ENCODE measurements at places on chromosomes 7 and 10. TPM values are rescaled to one million over a fixed set of nuclear protein-coding genes. Genes with fewer than 3 reads are reported as not detected.

- H3K4me3 ChIP-seq = no peak overlapping the region
- H3K4me1 ChIP-seq = no peaks in the 10 kb centered on the region
- DNase-seq = no peak
- H3K27ac ChIP-seq = no peak overlapping the region
Measured at GRCh38 chr7:117154721-117155120, 168.1 kb downstream of the WNT2 start.

DNA sequence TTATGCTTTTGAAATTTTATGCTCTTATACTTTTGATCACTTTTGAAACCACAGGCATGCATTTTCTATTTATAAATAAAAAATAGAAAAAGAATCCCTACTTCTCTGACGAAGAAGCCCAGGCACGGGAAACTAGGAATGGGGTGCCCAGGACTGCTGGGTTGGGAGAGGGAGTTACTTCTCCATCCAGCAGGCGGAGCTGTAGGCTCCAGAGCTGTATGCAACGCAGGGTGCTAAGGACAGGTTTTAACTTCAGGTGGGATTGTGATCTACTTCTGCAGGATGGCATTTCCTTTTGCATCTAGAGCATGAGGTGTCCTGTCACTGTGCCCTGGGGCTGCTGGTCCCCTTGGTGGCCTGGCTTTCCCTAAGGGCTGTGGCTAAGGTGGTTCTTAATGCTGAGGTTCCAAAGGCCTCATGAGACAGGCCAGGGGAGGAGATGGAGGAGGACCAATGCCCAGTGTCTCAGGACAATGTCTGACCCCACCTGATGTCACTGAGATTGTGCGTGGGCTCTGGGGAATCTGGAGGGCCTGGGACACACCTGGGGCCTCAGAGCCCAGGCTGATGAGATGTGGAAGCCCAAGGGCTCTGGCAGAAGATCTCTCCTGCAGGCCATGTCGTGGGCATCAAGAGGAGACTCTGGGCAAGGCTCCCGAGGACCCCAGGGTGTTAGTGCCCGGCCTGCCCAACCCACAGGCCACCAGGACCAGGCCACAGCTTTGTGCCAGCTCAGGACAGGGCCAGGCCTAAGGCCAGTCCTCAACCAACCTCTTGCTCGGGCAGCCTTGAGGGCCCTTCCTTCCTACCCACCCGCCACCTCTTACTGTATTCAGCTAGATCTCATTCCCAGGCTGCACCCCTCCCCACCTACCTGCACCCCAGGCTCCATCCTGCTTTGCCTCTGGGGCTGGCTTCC lies 507 bp downstream of the CCDC201 start:
- H3K4me3 ChIP-seq = no peak overlapping the region
- no peak overlapping the region for H3K27ac ChIP-seq
- no peak for DNase-seq
- no peaks in the 10 kb centered on the region for H3K27me3 ChIP-seq
- no peaks in the 10 kb centered on the region for H3K36me3 ChIP-seq

- no peak overlapping the region for H3K27ac ChIP-seq
- H3K36me3 ChIP-seq = no peaks in the 10 kb centered on the region
- no peaks in the 10 kb centered on the region for H3K27me3 ChIP-seq
- no peak overlapping the region for H3K4me3 ChIP-seq
Measured at GRCh38 chr10:127715249-127715648, 21.7 kb upstream of the FOXI2 start.

DNA sequence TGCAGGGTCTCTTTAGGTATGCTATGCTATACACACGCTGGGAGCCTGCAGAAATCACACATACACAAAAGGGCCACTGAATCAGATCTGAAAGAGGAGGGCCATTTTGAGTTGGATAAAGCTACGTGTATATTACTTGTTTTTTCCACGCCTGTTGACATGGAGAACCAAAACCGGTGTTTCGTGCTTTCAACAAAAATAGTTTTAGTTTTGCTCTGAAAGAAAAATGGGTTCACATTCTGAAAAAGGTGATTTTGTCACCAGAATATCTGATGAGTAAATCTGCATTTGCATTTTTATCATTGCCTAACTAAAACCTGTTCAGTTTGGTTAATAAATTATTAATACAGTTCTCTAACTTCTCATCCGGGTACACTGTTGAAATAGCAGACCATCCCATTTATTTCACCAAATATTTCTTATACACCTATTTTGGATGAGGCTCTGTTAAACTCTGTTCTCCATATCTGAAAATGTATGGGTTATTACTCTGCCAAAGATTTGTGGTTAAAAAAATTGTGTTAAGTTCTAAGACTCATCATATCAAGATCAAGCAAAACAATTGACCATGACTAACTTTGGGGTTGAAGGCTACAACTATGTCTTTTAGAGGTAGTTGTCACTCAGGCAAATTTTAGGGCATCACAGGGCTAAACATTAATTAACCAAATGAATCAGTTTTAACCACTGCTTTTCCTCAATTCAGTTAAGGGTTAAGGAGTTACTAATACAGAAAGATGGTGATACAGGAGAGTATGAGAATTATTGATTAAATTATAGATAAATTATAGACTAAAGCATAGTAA lies 101.2 kb upstream of the RPA3 start:
- no peak overlapping the region for H3K4me3 ChIP-seq
- H3K36me3 ChIP-seq = no peaks in the 10 kb centered on the region
- H3K27ac ChIP-seq = no peak overlapping the region
- DNase-seq = no peak
- no peaks in the 10 kb centered on the region for H3K4me1 ChIP-seq
- H3K27me3 ChIP-seq = no peaks in the 10 kb centered on the region

DNA sequence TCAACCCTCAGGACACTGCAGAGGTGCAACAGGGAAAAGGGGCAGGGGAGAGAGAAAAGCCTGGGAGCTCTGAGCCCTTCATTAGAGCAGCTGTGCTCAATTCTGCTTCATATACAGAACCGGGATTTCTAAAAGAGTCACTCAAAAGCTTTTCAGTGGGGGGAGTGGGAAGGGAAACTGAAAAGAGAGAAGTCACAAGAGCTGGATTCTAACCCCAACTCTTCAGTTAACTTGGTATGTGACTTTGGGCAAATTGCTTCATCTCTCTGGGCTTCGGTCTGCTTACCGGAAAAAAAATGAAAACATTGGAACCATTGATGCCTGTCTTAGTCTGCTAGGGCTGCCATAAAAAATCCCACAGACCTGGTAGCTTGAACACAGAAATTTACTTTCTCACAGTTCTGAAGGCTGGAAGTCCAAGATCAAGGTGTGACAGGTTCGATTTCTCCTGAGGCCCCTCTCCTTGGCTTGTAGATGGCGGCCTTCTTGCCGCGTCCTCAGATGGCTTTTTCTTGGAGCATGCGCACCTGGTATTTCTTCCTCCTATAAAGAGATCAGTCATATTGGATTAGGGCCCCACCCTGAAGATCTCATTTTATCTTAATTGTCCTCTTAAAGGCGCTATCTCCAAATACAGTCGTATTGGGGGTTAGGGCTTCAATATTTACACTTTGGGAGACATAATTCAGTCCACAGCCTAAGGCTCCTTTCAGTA lies 118.3 kb upstream of the KMT2E start:
- DNase-seq = peak; percentile 34
- H3K27ac ChIP-seq = no peak overlapping the region
- no peaks in the 10 kb centered on the region for H3K27me3 ChIP-seq
- no peaks in the 10 kb centered on the region for H3K4me1 ChIP-seq
- H3K4me3 ChIP-seq = no peak overlapping the region
- no peaks in the 10 kb centered on the region for H3K36me3 ChIP-seq

DNA sequence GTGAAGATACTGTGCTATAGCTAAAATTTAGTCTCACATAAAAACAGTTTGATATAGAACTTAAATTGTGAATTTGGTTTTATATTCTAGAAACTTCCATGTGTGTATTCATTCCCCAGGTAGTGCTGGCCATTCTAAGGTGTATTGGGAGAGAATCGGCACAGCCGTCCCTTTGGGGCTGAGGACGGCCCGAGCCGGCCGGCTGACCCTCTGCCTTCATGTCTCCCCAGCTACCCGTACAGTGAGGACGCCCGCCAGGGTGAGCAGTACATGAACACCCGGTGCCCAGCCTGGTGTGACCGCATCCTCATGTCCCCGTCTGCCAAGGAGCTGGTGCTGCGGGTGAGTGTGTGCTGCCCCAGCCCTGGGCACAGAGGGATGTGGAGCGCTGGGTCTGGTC lies 8.5 kb downstream of the NKX6-2 start:
- H3K36me3 ChIP-seq = no peaks in the 10 kb centered on the region
- DNase-seq = no peak
- H3K27ac ChIP-seq = no peak overlapping the region
- no peak overlapping the region for H3K4me3 ChIP-seq
- no peaks in the 10 kb centered on the region for H3K27me3 ChIP-seq

GRCh38 chr10:17474595-17475323 lies 20.4 kb upstream of the ST8SIA6 start:
- H3K4me1 ChIP-seq = no peaks in the 10 kb centered on the region
- no peak for DNase-seq
- H3K27ac ChIP-seq = no peak overlapping the region
- H3K4me3 ChIP-seq = no peak overlapping the region
- no peaks in the 10 kb centered on the region for H3K36me3 ChIP-seq
- H3K27me3 ChIP-seq = no peaks in the 10 kb centered on the region

DNA sequence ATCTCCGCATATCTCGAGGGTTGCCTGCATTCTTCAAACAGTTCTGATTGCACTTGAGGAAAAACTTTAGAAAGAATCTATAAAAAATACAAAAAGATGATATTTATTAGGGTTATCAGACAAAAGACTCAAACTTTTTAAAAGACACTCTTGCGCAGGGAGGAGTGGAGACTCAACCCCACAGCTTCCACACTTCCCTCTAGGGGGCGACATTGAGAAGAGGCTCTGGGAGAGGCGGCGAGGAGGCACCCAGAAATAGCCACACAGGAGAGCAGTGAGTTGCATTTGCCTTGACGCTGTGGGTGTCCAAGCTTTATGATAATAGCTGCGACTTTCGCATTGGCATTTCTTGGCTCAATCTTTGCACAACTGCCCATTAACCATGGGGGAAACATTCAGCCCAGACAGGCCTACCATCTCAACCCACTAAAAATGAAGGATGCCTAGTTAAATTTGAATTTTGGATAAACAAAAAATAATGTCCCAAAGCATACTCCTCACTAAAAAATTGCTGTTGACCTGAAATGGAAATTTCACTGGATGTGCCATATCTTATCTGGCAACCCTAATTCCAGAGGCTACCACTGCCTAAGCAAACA lies 86.2 kb downstream of the EBF3 start:
- DNase-seq = peak; percentile 45
- H3K27me3 ChIP-seq = no peaks in the 10 kb centered on the region
- no peak overlapping the region for H3K4me3 ChIP-seq
- H3K27ac ChIP-seq = no peak overlapping the region
- no peaks in the 10 kb centered on the region for H3K36me3 ChIP-seq

DNA sequence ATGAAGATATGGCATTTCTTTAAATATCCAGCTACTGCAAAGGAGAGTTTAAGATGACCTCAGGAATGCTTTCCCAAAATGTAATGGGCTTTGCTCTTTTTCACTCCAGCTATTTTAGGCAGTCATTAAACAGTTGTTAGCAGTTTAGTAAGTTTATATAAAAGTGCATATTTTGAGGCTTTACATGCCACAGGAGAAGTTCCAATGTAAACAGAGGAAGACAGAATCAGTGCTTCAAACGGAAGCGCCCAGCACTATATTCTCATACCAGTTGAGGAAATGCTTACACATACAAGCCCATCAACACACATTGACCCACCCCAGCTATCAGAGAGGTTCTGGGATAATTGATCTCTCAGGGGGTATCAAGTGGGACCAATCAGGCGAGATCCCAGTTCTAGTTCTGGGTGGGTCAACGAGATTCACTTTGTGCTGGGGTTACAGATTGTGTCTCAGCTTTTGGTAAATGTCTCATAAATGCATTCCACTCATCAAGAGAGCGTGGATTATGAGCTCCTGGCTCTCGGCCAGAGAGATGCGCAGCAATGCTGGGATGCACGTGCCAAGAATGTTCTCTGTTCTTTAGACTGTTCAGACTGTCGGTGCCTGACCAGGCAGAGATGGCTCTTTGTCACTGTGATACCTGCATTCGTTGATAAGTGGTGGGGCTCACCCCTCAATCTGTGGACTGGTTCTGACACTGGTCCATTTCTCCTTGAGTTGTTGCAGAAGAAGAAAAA lies 55.0 kb downstream of the CACNB2 start:
- H3K36me3 ChIP-seq = no peaks in the 10 kb centered on the region
- H3K27ac ChIP-seq = peak overlapping the region; percentile 4
- peak; percentile 20 for DNase-seq

GRCh38 chr10:130455111-130455695 lies 319.0 kb downstream of the GLRX3 start:
- H3K4me3 ChIP-seq = no peak overlapping the region
- no peaks in the 10 kb centered on the region for H3K4me1 ChIP-seq
- no peaks in the 10 kb centered on the region for H3K27me3 ChIP-seq
- no peak for DNase-seq

DNA sequence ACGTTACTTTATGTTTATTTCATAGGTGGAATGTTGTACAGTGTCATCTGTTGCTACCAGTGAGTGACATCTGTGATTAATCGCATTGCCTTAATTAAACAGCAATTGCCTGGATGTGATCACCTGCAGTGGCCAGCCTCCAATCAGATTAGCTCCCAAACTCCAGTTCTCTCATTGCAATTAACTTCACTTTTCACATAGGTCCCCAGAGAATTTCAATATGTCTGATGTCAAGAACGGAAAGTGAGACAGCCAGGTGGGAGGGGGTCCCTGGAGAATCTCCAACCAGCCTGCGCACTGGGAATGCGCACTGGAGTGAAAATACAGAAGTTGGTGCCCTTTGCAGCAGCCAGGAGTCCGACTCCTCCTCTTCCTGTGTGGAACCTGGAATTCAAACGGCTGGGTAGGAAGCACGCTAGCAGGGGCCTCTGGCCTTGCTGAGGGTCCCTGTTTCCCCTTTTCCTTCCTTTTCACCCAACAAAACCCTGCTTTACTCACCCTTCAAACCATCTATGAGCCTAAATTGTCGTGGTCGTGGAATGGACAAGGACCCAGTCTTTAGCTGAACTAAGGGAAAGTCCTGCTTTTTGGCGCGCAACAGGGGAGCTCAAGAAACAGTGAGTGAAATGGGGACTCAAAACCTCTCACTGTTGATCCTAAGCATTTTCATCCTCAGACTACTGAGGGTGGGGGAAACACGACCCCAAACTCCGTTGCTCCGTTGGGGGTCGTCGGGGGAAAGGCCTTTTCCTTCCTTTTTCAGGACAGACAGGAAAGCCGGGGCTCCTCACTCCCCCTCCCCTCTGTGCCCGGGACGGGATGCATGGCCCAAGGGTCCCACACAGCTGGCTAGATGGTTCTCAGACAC lies 1355.5 kb upstream of the LRRTM3 start:
- peak; percentile 76 for DNase-seq
- H3K4me3 ChIP-seq = peak overlapping the region; percentile 51
- H3K36me3 ChIP-seq = no peaks in the 10 kb centered on the region
- no peak overlapping the region for H3K27ac ChIP-seq
- H3K4me1 ChIP-seq = no peaks in the 10 kb centered on the region
- no peaks in the 10 kb centered on the region for H3K27me3 ChIP-seq

GRCh38 chr7:44251881-44252280 lies 51.1 kb downstream of the YKT6 start:
- H3K36me3 ChIP-seq = no peaks in the 10 kb centered on the region
- no peaks in the 10 kb centered on the region for H3K4me1 ChIP-seq
- no peak overlapping the region for H3K27ac ChIP-seq
- no peak overlapping the region for H3K4me3 ChIP-seq

The AOAH gene
- total RNA-seq = 4.6 TPM

The CFAP70 gene
- 46.2 TPM for total RNA-seq

The ENTPD1 gene
- 11.3 TPM for total RNA-seq

The MINDY3 gene
- 39.8 TPM for total RNA-seq

The HELLS gene
- 72.8 TPM for total RNA-seq

The GIMAP8 gene
- 3.8 TPM for total RNA-seq

The LIPJ gene
- total RNA-seq = 3.5 TPM
